Caudate nucleus (tissue), 63 donors: ENCODE measurements at places on chromosomes 13 and 19.
A peak's percentile ranks its signal among the peaks of the same experiment; 100 is the strongest.

DNA sequence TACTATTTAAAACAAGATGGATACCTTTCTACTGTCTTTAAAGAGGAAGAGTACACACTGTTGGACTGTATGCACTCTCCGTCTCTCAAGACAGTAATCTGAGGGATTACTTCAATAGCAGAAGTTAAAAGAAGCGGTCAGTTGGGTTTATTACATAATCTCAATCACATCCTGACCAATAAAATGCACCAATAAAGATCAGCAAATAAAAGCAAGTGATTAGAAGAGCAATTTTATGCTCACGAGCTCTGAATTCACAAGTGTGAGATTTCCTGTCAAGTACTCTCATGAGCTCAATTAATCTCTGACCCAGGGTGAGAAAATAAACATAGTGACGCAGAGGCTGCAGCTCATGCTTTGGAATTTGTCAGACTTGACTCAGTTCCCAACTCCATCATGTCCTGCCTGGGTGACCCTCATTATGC, 12.2 kb downstream of the ABCC4 start:
- DNase-seq = no peak

GRCh38 chr19:45670670-45671453, 2.8 kb downstream of the GIPR start:
- DNase-seq = peak; percentile 38

DNA sequence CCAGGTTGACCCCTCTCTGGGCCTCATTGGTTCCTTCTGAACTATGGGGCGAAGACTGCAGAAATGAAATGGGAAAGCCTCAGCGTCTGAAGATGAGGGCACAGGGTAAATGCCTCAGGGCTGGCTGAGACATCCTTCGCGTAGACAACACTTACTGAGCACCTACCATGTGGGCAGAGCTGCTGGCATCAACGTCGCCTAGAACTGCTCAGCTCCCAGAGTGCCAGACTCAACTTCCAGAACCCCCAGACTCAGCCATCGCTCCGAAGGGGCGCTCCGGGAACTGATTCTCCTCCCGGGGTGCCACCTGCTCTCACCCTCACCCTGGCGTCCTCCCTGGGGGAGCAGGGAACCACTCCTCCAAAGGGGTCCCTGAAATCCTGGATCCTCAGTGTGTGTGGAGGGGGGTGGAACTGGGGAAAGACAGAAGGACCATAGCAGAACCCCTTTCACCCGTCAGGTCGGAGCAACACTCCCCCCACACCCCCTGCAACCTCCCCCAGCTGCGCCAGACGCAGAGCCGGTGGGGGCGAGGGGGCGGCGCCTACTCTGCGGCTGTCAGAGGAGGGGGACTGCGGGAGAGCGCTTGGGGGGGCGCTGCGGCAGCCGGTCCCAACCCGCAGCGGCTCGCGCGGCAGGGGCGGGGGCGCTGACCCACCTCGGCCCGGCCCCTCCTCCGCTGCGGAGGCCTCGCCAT, 8.2 kb upstream of the NFIC start:
- DNase-seq = peak; percentile 36

DNA sequence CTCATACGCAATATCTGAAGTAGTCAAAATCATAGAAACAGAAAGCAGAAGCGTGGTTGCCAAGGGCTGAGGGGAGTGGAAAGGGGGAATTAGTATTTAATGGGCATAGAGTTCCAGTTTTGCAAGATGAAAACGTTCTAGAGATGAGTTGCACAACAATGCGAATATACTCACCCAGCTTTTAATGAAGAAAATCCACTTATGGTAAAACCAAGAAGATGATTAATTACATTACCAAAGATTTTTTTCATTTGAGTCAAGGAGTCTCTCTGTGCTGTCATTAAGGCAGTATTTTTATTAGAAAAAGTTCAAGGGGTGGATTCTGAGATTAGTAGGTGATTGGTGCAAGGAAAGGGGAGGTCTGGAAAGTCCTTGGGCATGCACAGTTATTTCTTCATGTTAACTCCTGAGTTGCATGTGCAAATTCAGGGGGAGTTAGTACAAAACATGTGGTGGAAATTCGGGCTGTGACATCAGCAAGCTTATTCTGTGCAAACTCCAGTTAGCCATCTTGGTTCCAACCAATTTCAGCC, 6.9 kb upstream of the CBY2 start:
- no peak for DNase-seq

GRCh38 chr19:54287456-54287855, 6.5 kb upstream of the LILRB2 start:
- no peak for DNase-seq

GRCh38 chr19:10885201-10886169, 14.1 kb downstream of the CARM1 start:
- no peak for DNase-seq

- DNase-seq = no peak
Observed at GRCh38 chr13:94414708-94415107, 64.8 kb downstream of the DCT start.

DNA sequence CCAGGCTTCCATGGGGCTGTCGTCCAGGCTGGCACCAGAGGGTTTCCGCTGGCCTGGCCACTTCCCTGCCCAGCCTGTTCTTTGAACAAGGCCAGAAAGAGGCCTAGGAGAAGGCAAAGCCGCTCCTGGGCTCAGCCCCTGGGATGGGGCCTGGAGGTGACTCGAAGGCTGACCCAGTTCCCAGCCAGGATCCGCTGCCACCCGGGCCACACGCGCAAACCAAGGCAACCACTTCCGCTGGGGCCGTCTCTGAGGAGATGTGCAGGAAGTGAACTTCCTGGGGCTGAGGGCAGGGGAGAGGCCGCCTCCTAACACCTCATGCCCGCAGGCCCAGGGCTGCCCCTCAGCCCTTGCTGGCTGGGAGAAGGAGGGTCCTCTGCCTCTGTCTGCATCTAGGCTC, 15.2 kb downstream of the PLEKHF1 start:
- no peak for DNase-seq

- no peak for DNase-seq
Observed at GRCh38 chr13:97379386-97379785, 54.6 kb upstream of the RAP2A start.

DNA sequence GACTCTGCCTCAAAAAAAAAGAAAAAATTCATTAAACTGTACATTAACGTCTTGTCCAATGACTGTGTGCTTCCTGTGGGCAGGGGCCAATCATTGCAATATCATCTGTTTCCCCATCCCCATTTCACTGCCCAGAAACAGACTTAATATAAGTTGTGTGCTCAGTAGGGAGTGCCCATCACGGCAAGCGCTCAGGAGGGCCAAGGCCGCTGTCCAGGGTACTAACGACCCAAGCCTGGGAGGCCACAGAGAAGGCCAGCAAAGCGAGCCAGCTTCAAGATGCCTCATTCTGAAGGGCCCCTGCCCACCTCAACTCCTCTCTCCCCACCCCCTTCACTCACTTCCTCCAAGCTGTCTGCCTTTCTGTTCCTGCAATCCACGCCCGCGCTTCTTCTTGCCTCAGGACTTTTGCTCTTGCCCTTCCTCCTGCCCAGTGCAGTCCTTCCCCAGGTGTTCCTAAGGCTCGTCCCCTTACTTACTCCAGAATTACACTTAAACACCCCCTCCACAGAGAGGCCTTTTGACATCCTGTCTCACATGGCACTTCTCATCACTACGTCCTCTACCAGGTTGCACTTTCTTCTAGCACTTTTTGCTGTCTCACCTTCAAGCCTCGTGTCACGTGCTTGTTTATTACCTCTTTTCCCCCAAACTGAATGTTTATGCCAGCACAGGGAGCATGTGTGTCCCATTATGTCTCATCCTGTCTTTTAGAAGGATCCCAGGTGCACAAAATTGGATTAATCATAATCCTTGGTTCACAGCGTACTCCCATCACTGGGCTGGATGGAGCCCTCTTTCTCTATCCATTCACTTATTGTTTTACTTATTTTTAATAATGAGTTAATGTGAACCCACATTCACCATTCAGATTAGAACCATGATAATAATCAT, 11.3 kb upstream of the POU2F2 start:
- no peak for DNase-seq

DNA sequence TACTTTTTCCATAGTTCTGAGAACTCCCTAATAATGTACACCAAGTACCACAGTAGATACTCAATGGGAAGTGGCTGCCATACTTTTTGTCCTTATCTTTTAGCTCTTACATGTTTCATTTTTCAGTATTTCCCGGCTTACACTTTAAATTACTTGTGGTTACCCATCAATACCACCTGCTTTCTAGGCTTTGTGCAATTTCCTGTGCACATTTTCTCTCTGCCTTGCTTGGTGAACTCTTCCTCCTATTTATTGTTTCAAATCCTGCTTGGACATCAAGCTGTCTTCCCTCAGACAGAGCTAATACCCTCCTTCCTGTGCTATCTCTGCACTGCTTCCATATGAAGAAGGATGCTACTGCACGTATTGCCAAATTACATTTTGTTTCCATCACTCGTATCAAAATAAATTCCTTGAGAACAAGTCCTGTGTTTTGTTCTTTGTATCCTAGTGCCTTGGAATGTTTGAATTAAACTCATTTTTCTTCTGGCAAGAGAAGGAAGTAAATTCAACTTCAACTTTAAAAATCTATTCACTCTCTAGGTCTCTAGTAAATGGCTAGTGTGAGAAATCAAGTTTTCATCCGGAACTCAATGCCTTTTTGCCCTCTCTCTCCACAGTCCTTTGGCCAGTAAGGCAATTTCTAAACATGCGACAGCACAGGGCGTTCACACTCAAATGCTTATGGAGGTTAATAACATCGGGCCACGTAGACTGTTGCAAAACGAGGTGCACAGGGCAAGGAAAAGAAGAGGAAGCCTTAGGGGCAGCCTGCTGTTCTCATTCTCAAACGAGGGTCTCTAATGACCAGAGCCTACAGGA, 5.6 kb downstream of the ZAR1L start:
- DNase-seq = no peak

DNA sequence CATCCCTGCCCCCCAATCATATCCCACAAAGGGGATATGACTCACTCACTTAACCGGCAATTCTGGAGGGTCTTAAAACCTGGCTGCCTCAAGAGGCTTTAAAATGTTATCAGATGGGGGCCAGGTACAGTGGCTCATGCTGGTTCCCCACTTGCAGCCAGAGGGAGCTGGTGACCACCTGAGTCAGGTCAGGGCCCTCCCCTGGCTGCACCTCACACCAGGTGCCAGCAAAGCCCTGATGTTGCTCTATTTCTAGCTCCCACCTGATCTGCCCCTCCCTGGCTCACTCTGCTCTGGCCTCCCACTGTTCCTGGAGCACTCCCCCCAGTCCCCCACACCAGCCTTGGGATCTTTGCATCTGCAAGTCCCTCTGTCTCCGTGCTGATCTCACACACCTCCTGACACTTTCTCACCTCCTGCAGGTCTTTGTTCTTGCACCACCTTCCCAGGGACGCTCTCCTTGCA, 14.2 kb downstream of the HPN start:
- DNase-seq = peak; percentile 62

GRCh38 chr13:94548821-94549231, 47.1 kb downstream of the TGDS start:
- DNase-seq = peak; percentile 57

DNA sequence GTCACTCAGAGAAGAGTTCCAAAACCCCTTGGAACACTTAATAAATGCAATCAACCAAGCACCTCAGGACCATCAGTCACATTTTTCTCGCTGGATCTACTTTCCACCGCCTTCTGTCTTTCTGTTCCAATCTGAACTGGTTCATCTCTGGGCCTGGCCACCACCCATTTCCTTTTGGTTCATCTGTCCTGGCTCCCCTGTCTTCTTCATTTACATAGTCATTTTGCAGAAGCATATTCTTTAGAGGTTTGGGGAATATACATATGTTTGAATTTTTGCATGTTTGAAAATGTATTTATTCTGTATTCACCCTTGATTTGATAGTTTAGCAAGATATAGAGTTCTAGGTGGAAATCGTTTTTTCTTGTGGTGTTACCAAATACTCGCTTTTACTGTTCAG, 188.2 kb downstream of the MTUS2 start:
- DNase-seq = no peak
